ENCODE measurements at places on chromosomes 6 and 20. TPM values are rescaled to one million over a fixed set of nuclear protein-coding genes. Genes with fewer than 3 reads are reported as not detected.

The CPXM1 gene
- total RNA-seq = 10.6 TPM

DNA sequence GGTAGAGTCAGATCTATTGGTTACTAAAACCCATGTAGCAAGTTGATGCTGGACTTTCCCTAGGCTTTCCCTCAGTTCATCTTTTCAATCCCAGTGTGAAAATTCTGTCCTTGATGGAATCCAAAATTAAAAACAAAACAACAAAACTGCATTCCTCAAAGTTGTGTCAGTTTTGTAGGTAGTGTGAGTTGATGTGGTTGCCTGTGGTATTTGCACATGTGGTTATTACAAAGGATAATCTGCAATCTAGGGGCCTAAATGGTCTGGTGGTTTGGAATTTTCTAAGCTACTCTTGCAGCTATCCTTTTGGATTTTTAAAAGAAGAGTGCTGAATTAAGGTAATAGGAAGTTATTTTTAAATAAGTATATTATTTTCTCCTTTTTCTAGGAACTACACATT is 132.2 kb upstream of the SCGN start:
- no peak overlapping the region for H3K27ac ChIP-seq
- no peaks in the 10 kb centered on the region for H3K4me1 ChIP-seq
- DNase-seq = peak; percentile 25
- H3K27me3 ChIP-seq = no peaks in the 10 kb centered on the region
- no peaks in the 10 kb centered on the region for H3K36me3 ChIP-seq
- no peak overlapping the region for H3K4me3 ChIP-seq

GRCh38 chr6:135311446-135312200 is 130.5 kb downstream of the MYB start:
- no peaks in the 10 kb centered on the region for H3K4me1 ChIP-seq
- no peak for DNase-seq
- no peaks in the 10 kb centered on the region for H3K27me3 ChIP-seq
- no peak overlapping the region for H3K4me3 ChIP-seq
- no peak overlapping the region for H3K27ac ChIP-seq

DNA sequence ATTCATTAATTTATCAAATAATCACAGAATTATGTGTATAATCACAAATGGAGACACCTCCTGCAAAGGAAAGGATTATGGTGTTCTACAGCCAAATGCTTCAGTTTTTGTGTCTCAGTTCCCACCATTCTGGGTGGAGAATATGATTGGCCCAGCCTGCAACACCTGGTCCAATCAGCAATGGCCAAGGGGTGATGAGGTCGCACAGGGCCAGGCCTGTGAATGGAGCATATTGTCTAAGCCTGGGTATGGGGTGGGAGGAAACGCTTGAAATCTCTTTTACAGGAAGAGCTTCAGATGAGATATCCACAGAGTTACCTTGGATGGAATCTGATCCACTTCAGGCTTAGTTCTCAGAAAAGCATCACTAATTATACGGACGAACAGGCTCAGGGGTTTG is 271.6 kb downstream of the DHX35 start:
- no peak overlapping the region for H3K4me3 ChIP-seq
- H3K27ac ChIP-seq = no peak overlapping the region
- DNase-seq = no peak
- no peaks in the 10 kb centered on the region for H3K36me3 ChIP-seq
- H3K4me1 ChIP-seq = no peaks in the 10 kb centered on the region

DNA sequence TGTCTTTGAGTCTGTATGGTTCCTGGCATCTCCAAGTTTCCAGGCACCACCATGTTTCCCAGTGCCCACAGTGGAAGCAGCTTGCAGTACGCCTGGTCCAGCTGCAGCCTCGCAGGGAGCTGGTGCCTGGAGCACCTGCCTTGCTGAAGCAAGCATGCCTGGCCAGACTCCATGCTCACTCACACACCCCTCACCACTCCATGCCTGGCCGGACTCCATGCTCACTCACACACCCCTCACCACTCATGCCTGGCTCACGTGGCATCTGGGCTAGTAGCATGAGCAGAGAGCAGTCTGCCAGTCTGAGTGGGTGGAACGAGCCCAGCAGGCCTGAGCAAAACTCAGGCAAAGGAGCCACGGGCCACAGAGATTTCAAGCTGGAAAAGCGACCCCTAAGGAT is 214.3 kb downstream of the TFAP2C start:
- no peaks in the 10 kb centered on the region for H3K36me3 ChIP-seq
- peaks cover 11% of the 10 kb centered on the region for H3K27me3 ChIP-seq
- no peak for DNase-seq
- H3K4me3 ChIP-seq = no peak overlapping the region
- no peak overlapping the region for H3K27ac ChIP-seq

- peak; percentile 19 for DNase-seq
- peak overlapping the region; percentile 3 for H3K4me3 ChIP-seq
- H3K27ac ChIP-seq = no peak overlapping the region
These were observed 24.7 kb downstream of the GFOD1 start for GRCh38 chr6:13462458-13463327.

The BANF2 gene
- not detected for total RNA-seq

The GPLD1 gene
- total RNA-seq = 0.75 TPM

DNA sequence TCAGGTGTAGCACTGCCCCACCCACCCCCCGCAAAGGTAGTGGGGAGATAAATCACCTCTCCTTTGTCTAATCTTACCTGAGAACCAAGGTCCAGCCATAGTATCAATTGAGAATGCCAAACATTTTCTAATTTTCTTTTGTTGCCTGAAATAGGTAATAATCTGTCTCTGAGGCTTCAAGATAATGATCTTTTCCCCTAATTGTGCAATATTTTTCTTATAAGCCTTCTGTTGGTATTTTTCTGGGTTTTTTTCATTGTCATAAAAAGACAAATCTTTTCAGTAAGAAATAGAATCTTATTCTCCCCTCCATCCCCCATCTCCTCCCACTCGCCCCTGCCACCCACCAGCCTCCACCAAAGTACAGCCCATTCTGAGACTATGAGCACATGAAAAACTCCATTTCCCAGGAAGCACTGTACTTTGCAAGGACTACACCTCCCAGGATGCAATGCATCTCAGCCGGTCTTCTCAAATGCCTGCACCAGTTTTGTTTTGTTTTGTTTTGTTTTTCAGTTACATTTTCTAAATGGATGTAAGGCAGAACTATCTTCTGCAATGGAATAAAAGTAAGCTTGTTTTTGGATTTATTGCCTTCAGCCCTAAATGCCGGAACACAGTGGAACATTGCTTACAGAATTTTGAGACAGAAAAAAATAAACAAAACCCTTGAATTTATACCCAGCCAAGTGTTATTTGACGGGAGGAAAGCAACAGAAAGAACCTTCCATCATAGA is 268.0 kb downstream of the TFAP2A start:
- peak overlapping the region; percentile 41 for H3K4me3 ChIP-seq
- H3K36me3 ChIP-seq = no peaks in the 10 kb centered on the region
- H3K27ac ChIP-seq = no peak overlapping the region
- peak; percentile 5 for DNase-seq
- H3K4me1 ChIP-seq = no peaks in the 10 kb centered on the region
- H3K27me3 ChIP-seq = no peaks in the 10 kb centered on the region

DNA sequence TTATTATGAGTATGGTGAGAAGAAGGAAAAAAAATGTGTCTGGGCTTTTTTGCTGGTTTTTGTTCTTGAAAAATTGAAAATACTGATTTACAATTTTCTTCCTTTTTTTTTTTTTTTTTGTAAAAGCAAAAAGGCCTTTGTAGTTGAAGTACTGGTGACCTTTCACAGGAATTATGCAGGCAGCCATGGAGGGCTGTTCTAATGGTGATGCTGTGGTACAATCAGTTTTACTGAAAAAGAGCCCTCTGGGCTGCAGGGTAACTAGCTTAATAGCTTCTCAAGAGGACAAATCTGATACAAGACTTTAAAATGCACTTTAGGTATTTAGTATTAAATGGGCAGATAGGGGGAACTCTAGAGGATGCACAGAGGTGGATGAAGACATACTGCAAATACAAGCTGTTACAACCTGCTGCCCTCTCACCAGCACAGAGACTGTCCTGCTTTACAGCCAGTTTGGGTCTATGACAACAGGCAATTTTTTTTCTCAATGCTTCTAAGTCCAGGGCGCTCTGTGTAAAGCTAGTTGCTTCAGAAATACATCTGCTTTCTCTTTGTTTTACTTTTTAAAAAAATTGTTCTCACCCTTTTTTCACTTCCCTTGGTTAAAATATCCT is 61.6 kb upstream of the HS3ST5 start:
- no peak for DNase-seq
- H3K27ac ChIP-seq = no peak overlapping the region
- H3K4me3 ChIP-seq = no peak overlapping the region
- H3K36me3 ChIP-seq = no peaks in the 10 kb centered on the region
- no peaks in the 10 kb centered on the region for H3K27me3 ChIP-seq

- H3K4me3 ChIP-seq = peak overlapping the region; percentile 9
- DNase-seq = no peak
- H3K4me1 ChIP-seq = peaks cover 36% of the 10 kb centered on the region
- peaks cover 2% of the 10 kb centered on the region for H3K36me3 ChIP-seq
These were observed 43.6 kb downstream of the KIAA1755 start for GRCh38 chr20:38216746-38217595.

- H3K4me3 ChIP-seq = no peak overlapping the region
- no peak overlapping the region for H3K27ac ChIP-seq
- no peaks in the 10 kb centered on the region for H3K27me3 ChIP-seq
- DNase-seq = no peak
These were observed 41.6 kb downstream of the NUP153 start for GRCh38 chr6:17665132-17665531.

GRCh38 chr6:103797738-103798137 is 1062.0 kb downstream of the HACE1 start:
- H3K27me3 ChIP-seq = no peaks in the 10 kb centered on the region
- H3K36me3 ChIP-seq = no peaks in the 10 kb centered on the region
- DNase-seq = no peak

GRCh38 chr6:2514965-2515543 is 235.7 kb downstream of the MYLK4 start:
- H3K27ac ChIP-seq = no peak overlapping the region
- DNase-seq = no peak
- no peaks in the 10 kb centered on the region for H3K36me3 ChIP-seq
- H3K4me1 ChIP-seq = no peaks in the 10 kb centered on the region
- peaks cover 8% of the 10 kb centered on the region for H3K27me3 ChIP-seq
- H3K4me3 ChIP-seq = no peak overlapping the region

DNA sequence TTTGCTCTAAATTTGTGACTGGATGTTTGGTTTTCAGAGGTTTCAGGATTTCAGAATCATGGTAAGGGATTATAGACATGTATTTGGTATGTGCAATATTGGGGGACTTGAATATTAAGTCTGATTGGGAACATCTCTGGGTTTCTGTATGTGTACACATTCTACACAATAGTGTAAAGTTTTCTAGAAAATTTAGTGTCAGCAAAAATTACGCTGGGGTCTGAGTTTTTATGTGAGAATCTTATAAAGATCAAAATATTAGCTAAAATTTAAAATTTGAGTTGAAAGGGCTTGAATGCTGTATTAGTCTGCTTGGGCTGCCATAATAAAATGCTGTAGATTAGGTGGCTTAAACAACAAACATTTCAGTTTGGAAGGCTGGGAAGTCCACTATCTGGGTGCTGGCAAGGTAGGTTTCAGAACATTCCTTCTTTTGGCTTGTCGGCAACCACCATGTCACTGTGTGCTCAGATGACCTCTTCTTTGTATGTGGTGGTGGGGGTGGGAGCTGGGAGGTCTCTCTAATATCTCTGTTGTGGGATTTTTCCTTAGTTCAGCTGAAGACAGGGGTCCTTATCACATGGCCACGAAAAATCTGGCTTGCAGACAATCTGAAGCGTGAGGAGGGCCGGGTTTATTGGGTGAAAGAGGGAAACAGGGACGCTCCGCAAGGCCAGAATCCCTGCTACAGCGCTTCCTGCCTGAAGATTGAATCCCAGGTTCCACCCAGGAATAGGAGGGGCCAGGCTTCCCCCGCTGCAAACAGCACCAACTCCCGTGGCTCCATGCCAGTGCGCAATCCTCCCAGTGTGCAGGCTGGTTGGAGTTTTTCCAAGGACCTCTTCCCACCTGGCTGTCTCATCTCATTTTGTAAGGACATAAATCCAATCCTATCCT is 299.7 kb downstream of the PLCB1 start:
- H3K4me3 ChIP-seq = no peak overlapping the region
- no peak overlapping the region for H3K27ac ChIP-seq
- no peaks in the 10 kb centered on the region for H3K27me3 ChIP-seq
- H3K36me3 ChIP-seq = no peaks in the 10 kb centered on the region

The C6orf52 gene
- total RNA-seq = 2.9 TPM

The MAP3K7 gene
- total RNA-seq = 33.8 TPM

DNA sequence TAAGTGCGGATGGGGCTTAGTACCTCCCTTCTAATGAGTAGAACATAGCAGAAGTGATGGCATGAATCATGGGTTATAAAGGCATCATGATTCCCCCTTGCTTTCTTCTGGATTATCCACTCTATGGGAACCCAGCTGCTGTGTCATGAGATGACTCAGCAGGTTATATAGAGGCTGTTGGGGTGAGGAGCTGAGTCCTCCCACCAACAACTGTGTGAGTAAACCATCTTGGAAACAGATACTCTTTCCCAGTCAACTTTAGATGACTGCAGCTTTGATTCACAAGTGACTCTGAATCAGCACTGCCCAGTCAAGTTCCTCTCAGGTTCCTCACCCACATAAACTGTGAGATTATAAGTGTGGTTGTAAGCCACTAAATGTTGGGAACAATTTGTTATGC is 46.3 kb downstream of the FAM83B start:
- no peak overlapping the region for H3K27ac ChIP-seq
- DNase-seq = peak; percentile 71
- H3K4me3 ChIP-seq = no peak overlapping the region
- H3K4me1 ChIP-seq = no peaks in the 10 kb centered on the region
- no peaks in the 10 kb centered on the region for H3K36me3 ChIP-seq

DNA sequence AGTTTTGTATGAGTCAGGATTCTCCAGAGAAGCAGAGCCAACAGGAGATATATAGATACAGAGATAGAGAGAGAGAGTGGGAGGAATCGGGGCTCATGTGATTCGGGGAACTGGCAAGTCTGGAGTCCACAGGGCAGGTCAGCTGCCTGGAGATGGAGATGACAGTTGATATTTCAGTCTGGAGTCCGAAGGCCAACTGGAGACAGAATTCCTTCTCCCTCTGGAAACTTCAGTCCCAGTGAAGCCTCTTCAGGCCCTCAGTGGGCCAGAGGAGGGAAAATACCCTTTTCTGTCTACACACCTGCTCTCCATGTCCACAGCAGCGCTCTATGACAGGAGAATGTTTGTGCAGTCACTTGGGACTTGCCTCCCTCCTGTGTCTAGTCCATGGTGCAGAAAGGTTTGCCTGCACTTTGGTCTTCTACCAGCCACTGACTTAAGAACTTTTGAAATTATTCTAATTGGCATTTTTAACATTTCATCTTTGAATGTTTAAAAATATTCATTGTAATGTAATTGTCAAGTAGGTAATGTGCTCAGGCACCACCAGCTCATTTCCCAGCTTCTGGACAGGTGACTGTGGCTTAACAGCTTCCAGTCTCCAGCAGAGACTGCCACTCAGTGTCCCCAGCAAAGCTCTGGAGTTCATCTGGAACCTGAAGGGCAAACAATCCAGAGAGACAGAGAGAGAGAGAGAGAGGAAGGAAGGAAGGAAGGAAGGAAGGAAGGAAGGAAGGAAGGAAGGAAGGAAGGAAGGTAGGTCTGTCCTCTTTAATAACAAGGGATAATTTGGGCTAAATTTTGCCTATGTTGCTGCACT is 43.8 kb upstream of the AFDN start:
- H3K36me3 ChIP-seq = no peaks in the 10 kb centered on the region
- no peak overlapping the region for H3K4me3 ChIP-seq
- H3K27me3 ChIP-seq = peaks cover 3% of the 10 kb centered on the region
- no peaks in the 10 kb centered on the region for H3K4me1 ChIP-seq
- DNase-seq = no peak

The QKI gene
- 202 TPM for total RNA-seq
